SK-N-DZ (cell line): ENCODE measurements at places on chromosomes 4 and X.

- no peak for DNase-seq
Observed at GRCh38 chr4:13920901-13921300, 293.4 kb upstream of the BOD1L1 start.

DNA sequence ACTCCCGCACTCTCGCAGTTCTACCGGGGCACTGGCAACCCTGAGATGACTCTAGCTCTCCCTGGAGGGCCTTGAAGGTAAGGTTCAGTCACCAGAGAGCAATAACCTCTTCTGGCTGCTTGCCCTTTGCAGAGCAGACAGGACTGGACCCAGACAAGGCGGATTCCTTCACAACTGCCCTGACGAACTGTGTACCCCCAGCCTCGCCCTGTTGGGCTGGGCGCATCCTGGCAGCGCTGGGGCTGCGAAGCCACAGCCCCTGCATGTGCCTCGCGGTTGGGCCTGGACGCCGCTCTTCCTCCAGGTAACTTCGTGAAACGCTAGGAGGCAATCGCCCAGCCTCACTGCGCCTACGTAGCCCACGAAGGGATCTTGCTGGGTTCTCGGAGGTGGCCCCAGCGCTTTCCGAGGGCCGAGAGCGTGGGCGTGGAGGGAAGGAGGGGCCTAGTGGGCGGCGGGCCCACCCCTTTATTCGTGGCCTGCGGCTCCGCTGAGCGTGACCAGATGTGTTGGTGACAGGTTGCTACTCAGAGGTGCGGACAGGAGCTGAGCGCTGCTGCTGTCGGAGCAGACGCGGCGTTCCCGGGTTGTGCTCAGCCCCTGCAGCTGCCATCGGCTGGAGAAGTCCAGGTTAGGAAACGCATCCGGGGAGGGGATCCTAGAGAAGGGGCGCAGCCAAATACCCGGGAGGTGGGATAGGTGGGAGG lies 1.9 kb upstream of the MAMLD1 start:
- DNase-seq = no peak

DNA sequence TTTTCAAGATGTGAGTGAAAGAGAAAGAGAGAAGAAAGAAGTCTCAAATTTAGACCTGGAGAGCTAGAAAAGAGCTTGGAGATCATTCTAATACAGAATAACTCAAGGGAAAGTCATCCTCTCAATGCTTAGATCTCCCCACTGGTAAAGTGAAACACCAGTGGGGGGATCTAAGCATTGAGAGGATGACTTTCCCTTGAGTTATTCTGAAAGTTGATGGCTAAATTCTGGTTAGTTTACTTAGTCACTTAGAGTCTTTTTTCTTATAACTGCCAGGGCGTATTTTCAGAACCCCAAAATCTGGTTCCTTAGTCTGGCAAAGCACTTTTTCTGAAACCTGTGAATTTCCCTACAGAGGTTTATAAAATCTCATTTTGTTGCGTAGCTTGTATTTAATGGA lies 198.6 kb downstream of the ARHGAP24 start:
- DNase-seq = no peak

DNA sequence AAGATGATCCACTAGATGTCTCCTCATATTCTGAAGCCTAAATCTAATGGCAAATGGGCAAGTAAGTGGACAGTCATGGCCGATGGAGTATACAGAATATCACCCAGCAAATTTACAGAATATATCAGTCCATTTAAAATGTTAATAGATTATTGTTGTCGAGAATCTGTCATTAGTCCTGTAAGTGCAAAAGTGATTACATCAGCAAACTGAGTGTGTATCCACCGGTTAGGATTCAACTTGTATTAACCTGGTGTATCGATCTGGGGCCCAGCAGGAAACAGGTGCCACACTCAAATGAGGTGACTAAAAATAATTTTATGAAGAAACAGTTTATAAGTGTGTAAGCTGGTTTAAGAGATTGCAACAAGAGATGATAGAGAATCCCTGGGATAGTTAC lies 367.9 kb upstream of the FAM47C start:
- no peak for DNase-seq

GRCh38 chr4:81754169-81754568 lies 282.5 kb upstream of the RASGEF1B start:
- no peak for DNase-seq

DNA sequence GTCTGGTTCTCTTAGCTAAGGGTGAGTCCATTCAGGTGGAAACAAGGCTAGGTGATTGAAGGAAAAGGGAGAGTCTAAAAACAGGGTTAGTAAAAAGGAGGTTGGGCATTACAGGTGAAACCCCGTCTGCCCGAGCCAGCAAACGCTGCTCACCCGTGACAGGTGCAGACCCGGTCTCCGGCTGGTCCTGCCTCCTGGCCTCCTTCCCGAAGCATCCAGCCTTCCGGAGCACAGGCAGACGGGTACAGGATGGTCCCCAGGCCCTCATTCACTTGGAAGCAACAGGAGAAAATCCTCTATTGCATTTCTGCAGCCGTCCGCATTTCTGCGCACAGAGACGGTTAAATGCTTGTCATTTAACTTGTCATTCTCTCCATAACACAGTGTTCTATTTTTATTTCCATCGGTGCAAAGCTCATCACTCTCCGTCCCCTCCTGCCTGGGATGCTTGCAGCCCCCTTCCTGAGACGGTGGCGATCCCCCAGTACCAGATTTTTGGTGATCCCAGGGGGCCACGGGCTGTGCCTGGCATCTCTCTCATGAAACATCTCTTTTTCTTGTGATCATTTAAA lies 90.8 kb upstream of the PPP2R3B start:
- no peak for DNase-seq

GRCh38 chr4:108165586-108165985 lies 3.1 kb downstream of the LEF1 start:
- DNase-seq = no peak

DNA sequence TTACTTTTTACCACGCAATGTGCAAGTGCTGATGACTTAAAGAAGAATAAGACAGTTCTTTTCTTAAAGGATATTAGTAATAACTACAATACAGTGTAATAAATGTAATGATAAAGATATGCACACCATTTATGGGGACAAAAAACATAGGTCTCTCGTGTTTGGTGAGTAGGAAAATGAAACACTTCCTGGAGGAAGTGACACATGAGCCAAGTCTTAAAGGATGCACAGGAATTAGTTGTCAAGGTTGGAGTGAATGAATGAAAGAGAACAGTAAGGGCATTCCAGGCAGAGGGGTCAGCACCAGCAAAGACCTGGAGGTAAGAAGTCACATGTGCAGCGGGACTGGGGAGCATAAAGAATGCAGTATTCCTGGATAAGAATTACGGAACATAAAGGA lies 112.7 kb downstream of the SH3RF1 start:
- DNase-seq = no peak

- DNase-seq = no peak
Observed at GRCh38 chrX:7503251-7503650, 339.7 kb upstream of the VCX start.

GRCh38 chrX:96979766-96980165 lies 96.1 kb downstream of the RPA4 start:
- peak; percentile 2 for DNase-seq

- no peak for DNase-seq
Observed at GRCh38 chr4:105189855-105190650, 43.4 kb downstream of the TET2 start.

- no peak for DNase-seq
Observed at GRCh38 chr4:106116025-106116424, 200.0 kb downstream of the TBCK start.

DNA sequence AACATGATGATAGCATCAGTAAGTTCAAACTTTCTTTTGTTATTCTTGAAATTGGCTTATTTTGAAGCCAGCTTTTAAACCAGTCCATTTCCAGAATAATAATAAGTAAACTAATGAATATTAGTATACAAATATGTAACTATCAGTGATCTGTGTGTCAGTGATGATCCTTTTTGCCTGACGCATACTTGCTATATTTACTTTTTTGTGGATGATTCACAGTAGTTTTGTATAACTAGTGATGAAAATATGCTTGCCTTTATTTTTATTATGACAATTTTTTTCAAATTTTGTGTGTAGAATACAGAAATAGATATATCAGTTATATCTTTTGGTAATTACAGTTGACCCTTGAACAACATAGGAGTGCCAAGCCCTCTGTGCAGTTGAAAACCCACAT lies 49.5 kb downstream of the USP53 start:
- DNase-seq = no peak

- no peak for DNase-seq
Observed at GRCh38 chr4:1365271-1366178, 18.5 kb downstream of the UVSSA start.

GRCh38 chr4:94015956-94016355 lies 187.4 kb downstream of the ATOH1 start:
- no peak for DNase-seq

- no peak for DNase-seq
Observed at GRCh38 chr4:170849969-170850368, 760.2 kb upstream of the AADAT start.

GRCh38 chr4:113760094-113760794 lies 1.3 kb downstream of the CAMK2D start:
- peak; percentile 28 for DNase-seq

DNA sequence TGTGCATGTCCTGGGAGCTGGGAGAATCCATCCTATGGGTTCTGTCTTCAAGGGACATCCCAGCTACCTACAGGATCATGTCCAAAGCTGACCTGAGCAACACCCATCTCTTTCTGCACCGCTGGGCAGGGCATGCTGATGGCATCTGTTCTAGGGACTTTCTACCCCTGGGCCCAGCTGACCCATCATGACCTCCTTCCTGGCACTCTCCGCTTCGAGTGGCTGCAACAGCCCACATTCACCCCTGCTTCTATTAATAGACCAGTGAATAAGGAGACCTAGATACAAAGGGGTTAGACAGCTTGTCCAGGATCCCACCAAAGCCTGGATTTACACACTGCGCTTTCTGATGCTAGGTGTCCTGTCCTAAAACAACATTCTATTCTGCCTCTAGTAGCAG lies 44.6 kb upstream of the GPR173 start:
- DNase-seq = no peak

GRCh38 chr4:127049526-127049925 lies 583.2 kb upstream of the INTU start:
- DNase-seq = no peak

GRCh38 chr4:38670939-38671591 lies 7.1 kb downstream of the KLF3 start:
- no peak for DNase-seq

DNA sequence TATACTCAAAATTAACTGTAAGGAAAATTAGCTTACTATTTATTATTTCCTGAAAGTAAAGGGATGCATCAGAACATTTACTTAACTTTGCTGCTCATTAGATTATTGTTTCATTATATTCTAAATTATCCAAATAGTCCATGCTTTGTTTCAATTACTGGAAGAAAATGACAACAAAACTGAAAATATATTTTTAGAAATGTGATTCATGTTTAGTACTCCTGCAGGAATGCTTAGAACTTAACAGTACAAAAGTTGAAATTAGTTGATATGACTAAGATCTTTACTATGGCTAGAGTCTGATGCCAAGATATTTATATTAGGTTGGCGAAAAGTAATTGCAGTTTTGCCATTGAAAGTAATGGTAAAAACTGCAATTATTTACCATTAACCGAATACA lies 660.5 kb upstream of the PABPC4L start:
- no peak for DNase-seq

GRCh38 chr4:62804075-62804474 lies 1603.9 kb downstream of the ADGRL3 start:
- DNase-seq = no peak

DNA sequence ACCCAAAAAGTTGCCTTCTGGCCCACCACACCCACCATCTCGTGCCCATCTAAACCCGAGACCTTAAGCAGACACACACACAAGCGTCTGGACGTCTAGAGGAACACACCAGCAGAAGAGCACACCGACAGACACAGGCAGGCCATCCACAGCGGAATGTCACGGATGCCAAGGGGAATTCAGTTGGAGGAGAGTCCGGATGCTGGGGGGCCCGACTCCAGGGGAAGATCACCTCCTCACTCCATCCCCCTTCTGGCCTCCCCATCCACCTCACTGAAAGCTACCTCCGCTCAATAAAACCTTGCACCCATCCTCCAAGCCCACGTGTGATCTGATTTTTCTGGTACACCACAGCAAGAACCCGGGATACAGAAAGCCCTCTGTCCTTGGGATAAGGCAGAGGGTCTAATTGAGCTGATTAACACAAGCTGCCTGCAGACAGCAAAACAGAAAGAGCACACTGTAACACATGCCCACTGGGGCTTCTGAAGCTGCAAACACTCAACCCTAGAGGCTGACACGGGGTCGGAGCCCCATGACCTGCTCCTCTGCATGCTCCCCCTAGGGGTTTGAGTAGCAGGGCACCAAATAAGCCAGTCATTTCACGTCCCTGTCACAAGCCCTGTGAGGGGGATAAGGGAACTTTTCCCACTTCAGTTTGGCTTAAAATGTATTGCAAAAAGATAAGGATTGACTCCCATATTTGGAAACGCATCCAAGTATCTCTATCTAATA lies 339.6 kb upstream of the PCDH10 start:
- peak; percentile 48 for DNase-seq

DNA sequence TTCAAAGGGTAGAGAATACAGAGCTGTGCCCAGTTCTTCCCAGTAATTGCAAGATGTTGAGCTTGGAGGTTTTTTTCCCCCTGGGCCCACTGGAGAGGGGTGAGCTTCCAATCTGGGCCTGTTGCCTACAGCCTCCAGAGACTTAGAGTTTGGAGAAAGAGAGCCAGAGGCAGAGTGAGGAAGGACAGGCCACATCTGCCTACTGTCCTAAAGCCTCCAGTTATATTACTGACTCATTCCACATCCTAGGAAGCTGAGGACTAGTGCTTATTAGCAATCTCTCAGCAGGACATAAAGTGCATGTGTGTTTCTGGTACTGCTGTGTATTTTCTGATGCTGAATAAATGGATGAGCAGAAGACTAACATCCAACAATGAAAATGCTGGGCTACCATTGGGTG lies 181.0 kb upstream of the MAMLD1 start:
- DNase-seq = no peak

DNA sequence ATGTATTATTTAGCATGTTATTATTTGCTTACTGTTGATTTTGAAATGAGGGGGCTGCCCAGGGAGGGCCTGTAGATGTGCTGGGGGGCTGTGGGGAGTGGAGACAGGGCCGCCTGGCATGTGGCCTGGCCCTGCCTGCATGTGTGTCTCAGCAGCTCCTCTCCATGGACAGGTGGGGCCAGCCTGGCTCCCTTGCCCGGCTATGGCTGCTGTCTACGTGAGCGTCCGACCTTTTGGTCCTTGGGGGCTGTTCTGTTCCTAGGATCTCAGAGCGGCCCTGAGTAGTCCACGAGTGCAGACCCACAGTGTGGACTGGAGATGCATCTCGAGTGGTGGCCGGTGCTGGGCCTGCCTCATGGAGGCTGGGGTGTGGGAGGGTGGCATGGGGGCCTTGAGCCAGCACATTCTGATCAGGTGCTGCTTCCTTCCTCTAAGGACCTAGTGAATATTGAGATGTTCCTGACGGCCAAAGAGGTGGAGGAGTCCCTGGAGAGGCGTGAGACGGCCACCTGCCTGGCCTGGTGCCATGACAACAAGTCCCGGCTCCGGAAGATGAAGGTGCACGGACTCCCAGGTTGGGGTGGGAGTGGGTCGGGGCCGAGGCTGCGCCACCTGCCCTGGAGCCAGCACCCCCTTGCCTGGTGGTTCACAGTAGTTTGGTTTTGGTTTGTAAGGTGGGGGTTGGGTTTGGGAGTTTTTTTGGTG lies 24.9 kb upstream of the UVSSA start:
- no peak for DNase-seq
